GM12878 (cell line): ENCODE measurements at places on chromosomes 1 and 21. TPM values are rescaled to one million over a fixed set of nuclear protein-coding genes. Genes with fewer than 3 reads are reported as not detected.

GRCh38 chr1:206468571-206468970 is 1.7 kb upstream of the IKBKE start:
- no peak overlapping the region for H3K27ac ChIP-seq
- H3K4me1 ChIP-seq = peaks cover 65% of the 10 kb centered on the region
- H3K4me3 ChIP-seq = no peak overlapping the region
- no peak for DNase-seq
- no peaks in the 10 kb centered on the region for H3K27me3 ChIP-seq

LY9 gene
- 8.9 and 11.0 TPM in 2 replicates for total RNA-seq

MIXL1 gene
- total RNA-seq = 0.23 and 0.40 TPM in 2 replicates

CELSR2 gene
- 0.15 and 0.19 TPM in 2 replicates for total RNA-seq

FAM110D gene
- total RNA-seq = not detected in 2 replicates

- H3K27me3 ChIP-seq = no peaks in the 10 kb centered on the region
- no peak overlapping the region for H3K27ac ChIP-seq
- DNase-seq = no peak
- H3K4me1 ChIP-seq = peaks cover 13% of the 10 kb centered on the region
Observed at GRCh38 chr1:39777306-39777705, 6.2 kb upstream of the OXCT2 start.

- no peak overlapping the region for H3K4me3 ChIP-seq
- H3K27me3 ChIP-seq = no peaks in the 10 kb centered on the region
- H3K4me1 ChIP-seq = no peaks in the 10 kb centered on the region
- DNase-seq = no peak
Observed at GRCh38 chr21:22544747-22545146, 1546.5 kb downstream of the NCAM2 start.

GRCh38 chr1:193402037-193402436 is 215.6 kb upstream of the B3GALT2 start:
- H3K4me3 ChIP-seq = no peak overlapping the region
- no peak for DNase-seq
- no peaks in the 10 kb centered on the region for H3K27me3 ChIP-seq
- no peaks in the 10 kb centered on the region for H3K36me3 ChIP-seq
- no peak overlapping the region for H3K27ac ChIP-seq
